Ammon's horn (tissue), 1 donor: ENCODE measurements at places on chromosomes 12 and 14.
A peak's percentile ranks its signal among the peaks of the same experiment; 100 is the strongest.

- DNase-seq: peak; percentile 11
These were observed 67.2 kb downstream of the SLC8A3 start for GRCh38 chr14:70121521-70121920.

GRCh38 chr14:98269533-98269932 is 1002.5 kb downstream of the BCL11B start:
- no peak for DNase-seq

GRCh38 chr12:19048943-19049342 is 80.6 kb upstream of the PLEKHA5 start:
- DNase-seq: no peak

DNA sequence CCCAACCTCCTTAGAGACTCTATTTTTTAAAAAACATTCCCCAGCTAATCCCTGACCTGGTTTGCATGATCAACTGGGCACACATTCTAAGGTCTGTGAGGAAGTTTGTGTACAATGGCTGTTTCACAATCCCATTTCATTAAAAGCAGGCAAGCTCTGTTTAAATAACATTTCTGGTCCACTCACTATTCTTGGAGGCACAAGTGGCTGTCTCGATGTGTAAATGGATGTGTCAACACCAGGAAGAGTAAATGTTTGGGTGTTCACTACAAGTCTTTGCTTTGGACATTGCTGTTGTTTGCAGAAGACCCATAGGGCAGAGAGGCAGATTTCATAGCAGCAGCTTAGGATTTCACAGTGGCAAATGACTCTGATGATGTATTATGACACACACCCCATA is 98.3 kb downstream of the PDZRN4 start:
- no peak for DNase-seq

DNA sequence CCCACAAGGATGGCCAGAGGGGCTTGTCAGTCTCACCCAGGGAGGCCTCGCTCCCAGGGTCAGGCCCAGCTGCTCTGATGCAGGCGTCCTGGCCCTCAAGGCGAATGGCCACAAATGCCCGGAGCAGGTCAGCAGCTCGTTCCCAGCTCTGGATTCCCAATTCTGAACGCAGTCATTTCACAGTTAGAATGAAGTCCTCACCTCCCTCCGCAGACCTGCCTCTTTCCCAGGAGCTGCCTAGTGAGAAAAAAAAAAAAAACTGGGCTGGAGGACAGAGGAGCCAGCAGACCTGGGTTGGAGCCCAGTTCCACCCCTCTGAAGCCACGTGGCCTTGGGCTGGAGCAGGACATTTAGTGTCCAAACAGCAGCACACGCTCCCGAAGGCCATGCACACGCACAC is 62.2 kb upstream of the DIO3 start:
- no peak for DNase-seq

DNA sequence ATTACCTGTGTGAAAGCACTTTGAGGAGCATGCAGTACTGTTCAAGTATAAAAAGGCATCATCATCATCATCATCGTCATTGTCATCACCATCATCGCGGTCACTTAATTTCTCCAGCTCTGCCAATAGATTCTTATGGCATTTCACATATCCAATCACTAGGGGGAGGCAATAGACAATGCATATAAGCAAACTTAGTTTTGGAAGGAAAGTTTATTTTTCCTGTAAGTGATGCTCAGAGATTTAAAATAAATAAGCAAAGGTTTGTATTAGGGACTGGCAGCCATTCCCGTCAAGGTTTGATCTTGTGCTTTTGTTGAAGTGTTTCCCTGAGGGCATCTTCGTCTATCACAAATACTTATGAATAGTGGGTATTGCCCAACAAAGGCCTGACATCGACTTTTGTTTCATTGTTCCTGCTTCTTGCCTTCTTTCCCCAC is 127.4 kb downstream of the KTN1 start:
- DNase-seq: peak; percentile 70

DNA sequence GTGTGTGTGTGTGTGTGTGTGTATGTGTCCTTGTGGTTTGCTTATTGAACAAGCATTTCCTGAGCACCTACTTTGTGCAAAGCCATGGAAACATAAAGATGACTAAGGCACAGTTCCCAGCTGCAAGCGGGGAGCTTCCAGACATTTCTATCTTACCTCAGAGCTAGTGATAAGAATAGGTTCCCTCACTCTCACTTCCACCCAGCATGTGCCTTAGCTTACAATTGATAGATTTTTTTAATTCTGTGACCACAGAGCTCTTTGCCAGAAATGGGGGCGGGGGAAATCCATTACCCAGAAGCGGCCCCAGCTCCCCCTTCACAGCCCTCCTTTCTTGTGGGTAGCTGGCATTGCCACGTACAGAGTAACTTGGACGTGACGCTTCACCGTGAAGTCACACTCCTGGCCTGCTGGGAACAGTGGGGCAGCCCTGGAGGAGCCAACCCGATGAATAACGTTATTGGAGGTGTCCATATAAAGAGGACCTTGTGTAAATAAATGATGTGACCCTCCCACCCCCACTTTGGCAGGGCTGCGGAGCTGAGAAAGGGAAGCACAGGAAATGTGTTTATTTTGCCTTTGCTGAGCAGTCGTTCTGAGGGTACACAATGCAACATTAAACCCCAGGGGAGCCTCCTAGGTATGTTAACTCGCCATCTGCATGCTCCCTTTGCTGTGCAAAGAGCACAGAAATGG is 238.9 kb downstream of the CHST11 start:
- DNase-seq: no peak

- DNase-seq: no peak
These were observed 17.6 kb downstream of the SOAT2 start for GRCh38 chr12:53120685-53121525.

DNA sequence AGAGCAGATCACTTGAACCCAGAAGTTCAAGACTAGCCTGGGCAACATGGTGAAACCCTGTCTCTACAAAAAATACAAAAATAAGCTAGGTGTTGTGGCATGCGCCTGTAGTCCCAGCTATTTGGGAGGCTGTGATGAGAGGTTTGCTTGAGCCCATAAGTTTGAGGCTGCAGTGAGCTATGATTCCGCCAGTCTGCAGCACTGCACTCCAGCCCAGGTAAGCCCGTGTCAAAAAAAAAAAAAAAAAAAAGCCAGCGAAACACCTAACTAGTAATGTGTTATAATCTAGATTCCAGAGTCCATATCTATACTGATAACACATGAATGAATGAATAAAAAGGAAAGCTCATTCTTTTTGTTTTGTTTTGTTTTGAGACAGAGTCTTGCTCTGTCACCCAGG is 18.5 kb upstream of the SLC25A3 start:
- no peak for DNase-seq

DNA sequence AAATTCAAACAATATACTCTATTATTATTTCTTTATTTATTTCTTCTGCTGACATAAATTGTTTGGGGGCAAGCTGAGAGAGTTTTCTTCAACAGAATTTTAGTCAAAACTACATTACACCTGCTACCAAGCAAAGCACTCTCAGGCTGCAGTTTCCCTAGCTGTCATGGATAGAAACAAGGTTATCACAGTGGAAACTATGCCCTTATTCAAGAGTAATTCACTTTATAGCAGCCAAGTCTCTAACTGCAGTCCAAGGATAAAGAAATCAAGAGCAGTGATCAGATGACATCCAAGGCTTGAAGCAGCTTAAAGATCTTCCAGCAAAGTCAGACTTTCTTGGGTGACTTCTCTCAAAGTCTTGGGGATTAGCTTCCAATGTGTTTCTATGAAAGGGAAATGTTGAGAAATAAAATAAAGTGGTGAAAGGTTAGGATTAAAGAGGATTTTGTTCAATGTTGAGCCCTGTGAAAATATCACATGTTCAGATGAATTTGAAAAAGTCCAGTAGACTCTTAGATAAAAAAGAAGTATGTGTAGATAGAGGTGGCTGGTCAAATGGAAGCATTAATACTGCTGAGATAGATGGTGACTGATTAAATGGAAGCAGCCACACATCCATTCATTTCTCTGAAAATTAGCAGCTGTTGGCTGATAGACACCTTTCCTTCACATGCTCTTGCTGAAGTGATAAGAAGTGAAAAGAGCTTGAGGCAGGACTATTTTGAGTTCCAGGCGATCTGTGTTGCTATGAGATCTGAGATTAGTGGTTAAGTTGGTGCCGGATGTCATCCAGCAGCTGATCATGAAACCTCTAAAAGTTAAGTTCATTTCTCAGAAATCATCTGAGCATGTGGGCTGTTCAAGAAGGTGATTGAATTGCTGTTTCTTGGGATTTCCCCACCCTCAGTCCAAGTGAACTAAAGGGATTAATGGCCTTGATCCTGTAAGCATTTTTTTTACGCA is 257.8 kb upstream of the BTG1 start:
- DNase-seq: no peak

DNA sequence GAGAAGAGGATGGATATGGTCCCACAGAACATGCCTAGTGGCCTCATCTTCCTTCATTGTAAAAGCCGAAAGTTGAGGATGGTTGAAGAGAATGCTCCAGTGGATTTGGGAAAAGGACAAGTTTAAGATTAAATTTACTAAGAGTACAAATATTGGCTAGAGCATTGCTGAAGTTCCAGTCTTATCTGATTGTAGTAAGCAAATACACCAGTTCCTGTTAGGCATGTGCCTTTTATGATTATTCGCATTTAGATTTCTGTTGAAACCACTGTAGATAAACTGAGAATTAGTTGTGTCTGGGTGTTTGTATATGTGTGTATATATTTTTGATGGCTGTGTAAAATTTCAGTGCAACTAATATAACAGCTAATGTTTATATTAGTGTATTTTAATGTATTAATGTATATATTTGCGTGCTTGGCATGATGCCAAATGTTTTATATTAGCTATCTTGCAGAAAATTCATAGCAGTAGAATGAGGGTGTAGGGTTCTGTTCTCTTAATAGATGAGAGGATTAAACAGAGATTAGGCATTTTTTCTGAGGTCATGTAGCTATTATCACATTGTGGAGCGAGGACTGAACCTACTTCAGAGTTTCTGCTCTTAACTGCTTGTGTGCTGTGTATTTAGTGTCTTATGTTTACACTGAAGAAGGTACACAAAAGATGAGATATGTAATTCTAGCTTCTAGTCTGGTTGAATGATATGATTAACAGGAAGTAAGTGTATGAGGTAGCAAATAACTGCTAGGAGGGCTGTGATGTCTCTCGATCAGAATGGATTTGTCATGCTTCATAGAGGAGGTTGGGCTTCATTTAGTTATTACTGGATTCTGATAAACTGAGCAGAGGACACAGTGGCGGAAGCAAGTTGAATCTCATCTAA is 21.1 kb downstream of the FKBP3 start:
- DNase-seq: no peak

GRCh38 chr14:23640524-23641141 is 4.5 kb downstream of the DHRS2 start:
- DNase-seq: peak; percentile 30

GRCh38 chr14:65798216-65798615 is 385.7 kb downstream of the FUT8 start:
- DNase-seq: no peak

GRCh38 chr12:96864335-96864734 is 42.7 kb upstream of the NEDD1 start:
- no peak for DNase-seq

DNA sequence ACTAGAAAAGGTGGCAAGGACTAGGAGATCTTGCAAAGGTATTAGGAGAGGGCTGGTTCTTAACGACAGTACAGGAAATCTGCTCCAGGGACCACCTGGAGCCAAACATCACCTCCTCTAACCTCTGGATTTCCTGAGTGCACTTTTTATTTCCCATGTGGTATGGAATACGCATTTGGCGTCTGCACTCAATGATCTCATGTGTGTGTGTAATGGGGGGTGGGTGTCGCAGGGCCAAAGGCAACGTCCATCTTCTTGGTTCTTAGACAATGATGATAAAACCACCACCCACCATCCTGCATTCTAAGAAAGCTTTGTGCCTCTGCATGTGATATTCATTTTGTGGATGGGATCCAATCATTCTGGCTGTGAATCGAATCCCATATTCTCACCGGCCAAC is 68.8 kb downstream of the CLMN start:
- DNase-seq: no peak

DNA sequence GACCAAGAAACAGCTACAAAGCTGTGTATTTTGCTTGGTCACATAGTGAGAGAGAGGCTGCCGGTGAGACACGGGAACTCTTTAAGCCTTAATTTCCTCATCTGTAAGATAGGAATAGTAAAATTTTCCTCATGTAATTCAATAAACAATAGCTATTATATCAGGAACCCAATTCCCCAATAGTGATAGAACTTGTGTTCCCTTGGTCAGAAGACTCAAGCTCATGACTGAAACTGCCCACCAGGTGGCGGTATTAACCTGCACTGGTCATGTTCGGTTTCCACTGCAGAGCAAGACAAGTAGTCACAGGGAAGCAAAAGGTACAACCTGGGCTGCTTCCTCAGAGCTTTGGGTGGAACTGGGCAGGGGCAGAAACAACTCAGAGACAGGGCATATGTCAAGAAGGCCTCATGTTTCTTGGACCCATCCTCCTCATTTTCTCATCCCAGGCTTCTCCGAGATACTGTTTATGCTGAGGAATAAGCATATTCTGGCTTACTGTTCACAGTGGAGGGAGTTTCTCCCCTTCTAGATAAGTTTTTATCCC is 4.2 kb upstream of the AJUBA start:
- DNase-seq: peak; percentile 96

DNA sequence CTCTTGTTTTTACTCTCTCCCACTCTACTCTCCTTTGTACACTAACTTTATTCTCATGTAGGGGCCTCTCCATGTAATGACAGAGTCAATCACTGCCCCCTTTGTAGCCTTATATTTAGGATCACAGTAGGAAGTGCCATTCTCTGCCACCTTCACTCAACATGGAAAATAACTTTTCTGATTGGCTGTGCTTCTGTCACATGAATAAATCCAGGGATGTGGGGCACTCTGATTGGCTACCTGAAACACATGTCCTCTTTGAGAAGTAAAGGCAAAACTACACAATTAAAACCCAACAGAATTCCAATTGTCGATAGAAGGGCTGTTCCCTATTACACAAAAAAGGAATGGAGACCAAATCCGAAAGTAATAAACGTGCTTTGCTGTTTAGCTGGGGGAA is at the start of gene RNASE9:
RNASE9 (minus strand) TSS at position 87 of the 400 bp plus-strand sequence.
- DNase-seq: no peak

DNA sequence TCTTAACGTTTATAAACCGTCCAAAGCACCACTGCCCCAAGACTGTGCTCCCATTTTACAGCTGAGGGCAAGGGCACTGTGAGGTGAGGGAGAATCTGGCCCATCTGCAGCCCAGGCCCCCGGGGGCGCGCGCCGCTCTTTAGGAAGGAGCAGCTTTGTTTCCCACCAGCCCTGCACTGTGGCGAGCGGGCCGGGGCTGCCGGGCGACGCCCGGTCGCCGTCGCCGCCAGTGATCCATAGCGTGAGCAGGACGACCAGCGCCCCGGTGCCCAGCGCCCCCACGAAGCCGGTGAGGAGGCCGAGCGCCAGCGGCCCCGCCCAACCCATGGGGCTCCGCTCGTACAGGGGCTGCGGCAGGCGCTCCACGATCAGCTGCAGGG is 34.6 kb downstream of the FIGNL2 start:
- DNase-seq: no peak

- no peak for DNase-seq
These were observed 10.3 kb downstream of the GPRC5D start for GRCh38 chr12:12941450-12942350.

DNA sequence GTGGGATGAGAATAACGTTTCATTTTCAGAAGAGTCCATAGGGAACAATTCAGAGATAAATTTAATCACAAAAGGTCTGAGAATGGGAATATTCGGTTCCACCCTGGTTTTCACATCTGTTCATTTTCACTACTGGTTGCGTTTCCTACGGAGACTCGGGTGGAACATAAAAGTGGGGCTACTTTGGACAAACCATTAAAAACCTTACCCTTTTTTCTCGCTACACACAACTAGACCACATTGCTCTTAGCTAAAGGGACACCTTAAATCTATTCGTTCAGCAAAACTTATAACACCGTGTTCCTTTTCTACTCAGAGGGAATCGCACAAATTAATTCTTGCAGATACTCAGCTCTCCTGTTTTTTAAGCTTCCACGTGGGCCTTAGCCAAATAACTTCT is 1.0 kb upstream of the SUDS3 start:
- DNase-seq: no peak
